ENCODE measurements at places on chromosomes 12 and 14. TPM values are rescaled to one million over a fixed set of nuclear protein-coding genes. Genes with fewer than 3 reads are reported as not detected.

GRCh38 chr14:100885617-100886016, 17.9 kb downstream of the RTL1 start:
- no peak overlapping the region for H3K4me3 ChIP-seq
- no peaks in the 10 kb centered on the region for H3K36me3 ChIP-seq
- no peak for DNase-seq
- no peaks in the 10 kb centered on the region for H3K27me3 ChIP-seq
- H3K27ac ChIP-seq = no peak overlapping the region

DNA sequence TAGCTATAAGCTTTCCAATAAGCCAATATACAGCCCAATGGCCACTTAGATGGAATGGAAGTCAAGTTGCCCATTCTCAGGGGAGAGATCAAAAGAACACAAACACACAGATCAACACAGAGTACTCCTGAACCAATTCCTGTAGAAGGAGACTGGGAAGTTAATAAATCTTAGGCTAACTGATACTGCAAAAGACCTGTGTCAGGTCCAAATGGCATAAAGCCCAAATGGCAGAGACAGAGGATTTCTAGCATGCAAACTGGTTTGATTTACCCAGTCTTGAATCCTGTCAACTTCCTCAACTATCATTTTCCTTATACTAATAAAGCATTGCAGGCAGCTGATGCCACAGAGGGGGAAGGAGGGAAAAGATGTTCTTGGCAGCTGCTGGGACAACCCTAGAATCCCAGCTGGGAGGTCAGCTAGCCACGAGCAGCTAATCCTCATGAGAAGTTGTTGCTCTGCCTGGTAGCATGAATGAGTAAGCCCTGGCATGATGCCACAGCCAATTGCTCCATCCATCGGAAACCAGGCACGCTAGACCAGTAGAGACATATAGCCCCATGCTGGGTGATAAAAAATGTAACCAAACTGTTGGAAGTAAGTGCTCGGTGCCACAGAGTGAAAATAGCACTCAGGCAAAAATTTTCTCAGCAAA, 26.2 kb downstream of the ANG start:
- H3K4me3 ChIP-seq = no peak overlapping the region
- H3K36me3 ChIP-seq = no peaks in the 10 kb centered on the region
- peaks cover 13% of the 10 kb centered on the region for H3K4me1 ChIP-seq
- DNase-seq = no peak
- no peak overlapping the region for H3K27ac ChIP-seq
- no peaks in the 10 kb centered on the region for H3K27me3 ChIP-seq

DNA sequence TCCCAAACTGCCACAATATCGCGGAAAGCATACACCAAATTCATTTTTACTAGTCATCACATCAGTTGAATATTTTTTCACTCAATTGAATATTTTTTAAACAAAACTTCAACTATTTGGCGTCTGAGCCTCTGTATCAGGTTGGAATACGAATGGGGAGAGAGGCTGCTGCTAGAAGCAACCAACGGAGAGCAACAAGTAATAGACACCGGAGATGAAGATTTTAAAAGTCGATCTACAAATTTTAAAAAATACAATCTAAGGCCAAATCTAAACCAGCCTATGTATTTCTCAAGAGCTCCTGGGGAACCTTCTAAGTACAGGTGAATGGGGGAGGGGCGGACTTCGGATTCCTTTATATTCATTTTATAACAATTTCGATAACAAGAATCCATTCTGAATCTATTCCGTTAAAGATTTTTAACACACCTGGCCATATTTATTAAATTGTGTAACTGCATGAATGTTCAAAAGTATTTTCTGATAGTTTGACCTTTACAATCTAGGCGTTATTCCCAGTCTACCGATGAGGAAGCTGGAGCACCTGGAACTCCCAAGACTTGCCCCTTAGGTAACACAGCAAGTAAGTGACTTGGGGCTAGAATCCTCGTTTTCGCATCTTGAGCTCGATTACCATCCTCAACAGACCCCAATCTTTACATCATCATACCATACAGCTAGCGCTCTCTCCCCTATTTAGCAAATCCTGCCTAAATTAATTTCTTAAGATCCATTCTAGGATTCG, 1.2 kb downstream of the GNPNAT1 start:
- H3K4me3 ChIP-seq = no peak overlapping the region
- H3K27me3 ChIP-seq = no peaks in the 10 kb centered on the region
- peak; percentile 32 for DNase-seq

- no peak overlapping the region for H3K27ac ChIP-seq
- no peaks in the 10 kb centered on the region for H3K27me3 ChIP-seq
- DNase-seq = no peak
- H3K36me3 ChIP-seq = no peaks in the 10 kb centered on the region
- H3K4me3 ChIP-seq = no peak overlapping the region
Observed at GRCh38 chr12:129681830-129682229, 222.0 kb downstream of the TMEM132D start.

- no peak overlapping the region for H3K4me3 ChIP-seq
- H3K27me3 ChIP-seq = no peaks in the 10 kb centered on the region
- H3K36me3 ChIP-seq = no peaks in the 10 kb centered on the region
- DNase-seq = no peak
- no peak overlapping the region for H3K27ac ChIP-seq
Observed at GRCh38 chr12:30858471-30858870, 68.1 kb upstream of the TSPAN11 start.

DNA sequence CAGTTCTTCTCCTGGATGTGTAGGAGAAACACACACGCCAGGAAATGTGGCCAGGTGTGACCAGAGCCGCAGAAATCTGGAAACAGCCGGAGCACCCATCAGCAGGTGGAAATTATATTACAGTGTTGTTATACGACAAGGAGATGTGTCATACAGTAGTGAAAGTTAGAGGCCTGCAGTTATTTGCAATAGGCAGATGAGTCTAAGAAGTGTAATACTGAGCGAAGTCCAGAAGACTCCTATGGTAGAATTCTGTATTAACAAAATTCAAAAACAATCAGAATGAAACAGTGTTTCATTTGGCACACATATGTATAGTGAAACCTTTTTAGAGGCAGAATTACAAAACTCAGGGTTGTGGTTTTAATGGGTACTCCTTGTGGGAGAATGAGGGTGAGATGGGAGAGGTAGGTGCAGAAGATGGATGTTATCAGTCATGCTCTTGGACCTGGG, 39.3 kb upstream of the AMN start:
- peaks cover 6% of the 10 kb centered on the region for H3K36me3 ChIP-seq
- H3K4me1 ChIP-seq = no peaks in the 10 kb centered on the region
- H3K27me3 ChIP-seq = no peaks in the 10 kb centered on the region
- no peak overlapping the region for H3K4me3 ChIP-seq

DNA sequence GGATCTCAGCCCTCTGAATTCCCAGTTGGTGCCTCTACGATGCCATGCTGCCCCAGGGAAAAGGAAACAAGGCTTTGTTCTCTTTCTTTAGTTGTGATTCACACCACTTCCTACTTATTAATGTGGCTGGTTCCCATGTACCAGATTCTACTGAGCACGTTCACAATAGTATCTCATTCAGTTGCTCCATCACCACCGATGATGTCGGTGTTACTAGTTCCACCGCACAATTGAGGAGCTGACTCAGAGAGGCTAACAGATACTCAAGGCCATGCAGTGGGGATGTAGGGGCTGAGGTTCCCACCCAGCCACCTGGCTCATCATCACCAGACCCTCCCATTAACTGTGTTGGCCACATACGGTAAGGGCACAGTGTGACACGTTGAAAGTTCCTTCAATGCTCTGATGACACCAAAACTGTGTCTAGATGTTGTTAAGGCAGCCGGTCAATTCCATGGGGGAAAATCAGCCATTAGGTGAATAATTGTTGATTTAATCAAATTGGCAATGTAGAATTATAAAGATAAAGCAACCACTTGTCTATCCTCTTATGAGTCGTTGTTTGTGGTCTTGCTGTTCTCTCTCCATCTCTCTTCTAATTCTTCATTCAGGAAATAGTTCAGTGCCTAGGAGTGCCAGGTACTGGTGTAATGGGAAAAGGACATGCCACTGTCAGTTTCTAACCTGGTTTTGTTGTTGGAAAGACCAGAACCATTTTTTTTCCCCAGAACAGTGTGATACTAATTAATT, 244.2 kb upstream of the CRY1 start:
- H3K4me1 ChIP-seq = no peaks in the 10 kb centered on the region
- no peaks in the 10 kb centered on the region for H3K36me3 ChIP-seq
- no peak overlapping the region for H3K4me3 ChIP-seq
- H3K27me3 ChIP-seq = peaks cover 6% of the 10 kb centered on the region
- no peak overlapping the region for H3K27ac ChIP-seq
- no peak for DNase-seq

GRCh38 chr12:89101440-89101839, 250.9 kb downstream of the DUSP6 start:
- no peaks in the 10 kb centered on the region for H3K27me3 ChIP-seq
- H3K4me3 ChIP-seq = no peak overlapping the region
- no peak overlapping the region for H3K27ac ChIP-seq
- DNase-seq = no peak
- H3K4me1 ChIP-seq = no peaks in the 10 kb centered on the region
- no peaks in the 10 kb centered on the region for H3K36me3 ChIP-seq

- peaks cover 11% of the 10 kb centered on the region for H3K4me1 ChIP-seq
- H3K27ac ChIP-seq = no peak overlapping the region
- no peak overlapping the region for H3K4me3 ChIP-seq
Observed at GRCh38 chr14:55336162-55336561, 64.9 kb downstream of the FBXO34 start.

- no peaks in the 10 kb centered on the region for H3K4me1 ChIP-seq
- no peak for DNase-seq
- H3K4me3 ChIP-seq = no peak overlapping the region
- no peaks in the 10 kb centered on the region for H3K36me3 ChIP-seq
- peaks cover 2% of the 10 kb centered on the region for H3K27me3 ChIP-seq
Observed at GRCh38 chr14:87233266-87233665, 759.7 kb downstream of the GALC start.

DNA sequence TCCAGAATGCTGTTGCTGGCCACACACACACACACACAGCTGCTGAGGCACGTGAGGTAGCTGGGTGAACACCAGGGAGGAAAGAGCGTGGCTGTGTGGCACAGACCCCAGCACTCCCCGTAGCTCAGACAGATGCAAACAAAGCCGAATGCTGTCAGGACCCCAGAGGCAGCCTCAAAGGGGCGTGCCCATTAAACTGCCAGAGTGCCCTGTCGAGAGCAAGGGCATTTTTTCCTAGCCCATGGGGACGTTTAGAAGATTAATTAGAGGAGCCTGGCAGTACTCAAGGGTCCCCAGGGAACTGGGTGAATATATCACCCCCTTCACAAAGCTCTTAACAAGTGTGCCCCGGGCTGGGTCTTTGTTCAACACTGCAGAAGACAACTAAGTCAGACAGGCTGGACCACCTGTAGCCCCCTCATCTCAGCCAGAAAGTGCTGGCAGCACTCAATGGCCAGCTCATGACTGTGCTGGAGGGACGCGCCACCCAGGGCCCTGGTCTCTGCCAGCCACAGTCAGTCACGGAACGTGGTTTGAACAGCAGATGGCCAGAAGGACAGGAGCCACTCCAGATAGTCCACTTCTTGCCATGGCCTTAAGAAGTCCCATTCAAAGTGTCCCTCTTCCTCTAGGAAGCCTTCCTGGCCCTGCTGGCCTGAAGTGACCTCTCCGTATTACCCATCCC, 37.5 kb downstream of the TTC7B start:
- no peaks in the 10 kb centered on the region for H3K27me3 ChIP-seq
- no peak overlapping the region for H3K27ac ChIP-seq
- peaks cover 15% of the 10 kb centered on the region for H3K36me3 ChIP-seq
- DNase-seq = no peak
- no peaks in the 10 kb centered on the region for H3K4me1 ChIP-seq

GRCh38 chr14:93067088-93067487, 48.6 kb downstream of the ITPK1 start:
- no peaks in the 10 kb centered on the region for H3K4me1 ChIP-seq
- no peak overlapping the region for H3K4me3 ChIP-seq
- H3K27me3 ChIP-seq = no peaks in the 10 kb centered on the region
- no peaks in the 10 kb centered on the region for H3K36me3 ChIP-seq
- no peak for DNase-seq

DNA sequence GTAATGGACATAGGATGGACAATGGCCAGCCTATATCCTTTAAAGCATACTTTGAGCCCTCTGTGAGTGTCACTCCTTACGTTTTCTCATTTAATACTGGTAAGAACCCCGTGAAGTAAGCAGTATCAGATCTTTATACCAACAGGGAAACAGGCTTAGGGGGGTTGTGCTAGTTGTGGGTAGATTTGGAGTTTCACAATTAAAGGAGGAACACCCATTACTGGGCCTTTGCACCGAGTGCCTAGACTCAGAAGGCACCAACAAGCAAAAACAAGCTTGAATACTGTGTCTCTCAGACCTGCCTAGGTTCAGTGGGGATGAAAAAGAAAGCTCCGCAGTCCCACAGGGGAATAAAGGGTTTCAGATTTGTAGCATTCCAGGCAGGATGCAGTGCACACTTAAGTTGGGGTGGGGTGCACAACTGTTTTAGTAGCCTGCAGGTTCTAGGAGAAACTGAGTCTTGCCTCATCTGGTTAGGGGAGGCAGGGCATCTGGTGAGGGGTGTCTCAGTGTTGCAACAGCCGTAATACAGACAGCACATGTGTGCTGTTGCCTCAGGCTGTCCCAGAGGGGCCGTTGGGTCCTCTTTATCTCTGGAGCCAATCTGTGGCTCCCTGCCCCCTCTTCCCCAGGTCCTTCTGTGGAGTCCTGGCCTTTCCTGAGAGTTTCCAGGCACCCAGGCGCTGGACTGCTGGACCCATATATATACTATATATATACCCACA, 51.2 kb downstream of the IRAK3 start:
- H3K4me1 ChIP-seq = peaks cover 3% of the 10 kb centered on the region
- no peak for DNase-seq
- no peaks in the 10 kb centered on the region for H3K27me3 ChIP-seq
- H3K36me3 ChIP-seq = peaks cover 14% of the 10 kb centered on the region

DNA sequence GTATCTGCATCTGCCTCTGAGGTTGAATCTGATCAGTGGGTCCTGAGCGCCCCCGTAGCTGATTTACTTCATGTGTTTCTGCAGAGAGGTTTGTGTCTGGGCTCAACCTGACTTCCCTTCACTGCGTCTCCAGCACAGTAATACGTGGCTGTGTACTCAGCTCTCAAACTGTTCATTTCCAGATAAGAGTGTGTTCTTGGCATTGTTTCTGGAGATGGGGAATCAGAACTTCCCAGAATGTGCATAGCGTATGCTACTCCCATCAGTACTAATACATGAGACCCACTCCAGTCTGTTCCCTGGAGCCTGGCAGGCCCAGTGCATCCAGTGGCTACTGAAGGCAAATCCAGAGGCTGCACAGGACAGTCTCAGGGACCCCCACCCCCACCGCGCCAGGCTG, 1297.2 kb downstream of the TMEM121 start:
- H3K4me3 ChIP-seq = no peak overlapping the region
- DNase-seq = no peak
- H3K4me1 ChIP-seq = no peaks in the 10 kb centered on the region

GRCh38 chr12:105477873-105478272, 147.4 kb downstream of the C12orf75 start:
- no peaks in the 10 kb centered on the region for H3K4me1 ChIP-seq
- no peaks in the 10 kb centered on the region for H3K36me3 ChIP-seq
- H3K27me3 ChIP-seq = no peaks in the 10 kb centered on the region
- no peak overlapping the region for H3K4me3 ChIP-seq
- no peak for DNase-seq
- H3K27ac ChIP-seq = peak overlapping the region; percentile 17

The INSM2 gene
- total RNA-seq = 0.17 TPM

The FGD4 gene
- 35.1 TPM for total RNA-seq

The CATSPERB gene
- 7.4 TPM for total RNA-seq

The CTSG gene
- total RNA-seq = 0.55 TPM

The OTOGL gene
- 0.15 TPM for total RNA-seq

The AKAP3 gene
- total RNA-seq = 2.4 TPM

Measured in lung (tissue), 17 donors.